ENCODE measurements at places on chromosomes 6 and 20.

- no peak for DNase-seq
Measured at GRCh38 chr6:35543459-35544193, 30.9 kb upstream of the TULP1 start.

DNA sequence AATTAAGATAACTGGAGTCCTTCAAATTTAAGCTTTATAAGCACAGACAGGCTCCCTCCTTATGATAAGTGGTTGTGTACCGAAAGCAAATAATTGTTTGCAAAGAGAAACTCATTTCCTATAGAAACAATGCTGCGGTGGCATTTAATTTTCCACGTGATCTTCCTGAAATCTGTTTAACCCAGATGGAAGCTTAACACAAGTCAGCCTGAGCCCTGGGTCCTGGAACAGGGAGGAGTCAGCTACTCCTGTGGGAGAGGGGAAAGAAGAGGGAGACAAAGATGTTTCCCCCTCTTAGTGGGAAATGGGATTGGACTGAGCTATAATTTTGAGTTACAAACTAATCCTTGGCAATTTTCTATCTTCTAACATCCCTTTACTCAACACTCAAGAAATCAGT, 136.5 kb downstream of the ELOVL4 start:
- no peak for DNase-seq

GRCh38 chr6:98047871-98048270, 764.9 kb upstream of the MMS22L start:
- DNase-seq, result no peak

GRCh38 chr6:142960098-142960497, 15.1 kb upstream of the HIVEP2 start:
- DNase-seq, result peak; percentile 62

DNA sequence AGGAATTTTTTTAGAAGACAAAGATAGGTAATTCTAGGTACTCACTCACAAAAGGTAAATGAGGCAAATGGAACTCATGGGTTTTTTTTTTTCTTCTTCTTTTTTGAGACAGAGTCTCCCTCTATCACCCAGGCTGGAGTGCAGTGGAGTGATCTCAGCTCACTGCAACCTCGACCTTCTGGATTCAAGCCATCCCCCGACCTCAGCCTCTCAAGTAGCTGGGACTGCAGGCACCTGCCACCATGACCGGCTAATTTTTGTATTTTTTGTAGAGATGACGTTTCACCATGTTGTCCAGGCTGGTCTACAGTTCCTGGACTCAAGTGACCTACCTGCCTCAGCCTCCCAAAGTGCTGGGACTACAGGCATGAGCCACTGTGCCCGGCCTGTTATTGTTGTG, 126.1 kb downstream of the LRRC1 start:
- no peak for DNase-seq

- DNase-seq, result no peak
Measured at GRCh38 chr20:63076421-63076820, 69.7 kb upstream of the BHLHE23 start.

GRCh38 chr6:162963861-162964260, 236.1 kb downstream of the PACRG start:
- DNase-seq, result no peak
